ENCODE measurements at places on chromosomes 5 and 9.

GRCh38 chr5:28603869-28604268, 1565.5 kb upstream of the CDH9 start:
- DNase-seq: no peak

GRCh38 chr5:88873447-88873846, 9.5 kb downstream of the MEF2C start:
- DNase-seq: no peak

GRCh38 chr5:77770293-77771005, 5.7 kb downstream of the TBCA start:
- peak; percentile 76 for DNase-seq

GRCh38 chr5:177330991-177331842, 19.5 kb upstream of the MXD3 start:
- DNase-seq: no peak

DNA sequence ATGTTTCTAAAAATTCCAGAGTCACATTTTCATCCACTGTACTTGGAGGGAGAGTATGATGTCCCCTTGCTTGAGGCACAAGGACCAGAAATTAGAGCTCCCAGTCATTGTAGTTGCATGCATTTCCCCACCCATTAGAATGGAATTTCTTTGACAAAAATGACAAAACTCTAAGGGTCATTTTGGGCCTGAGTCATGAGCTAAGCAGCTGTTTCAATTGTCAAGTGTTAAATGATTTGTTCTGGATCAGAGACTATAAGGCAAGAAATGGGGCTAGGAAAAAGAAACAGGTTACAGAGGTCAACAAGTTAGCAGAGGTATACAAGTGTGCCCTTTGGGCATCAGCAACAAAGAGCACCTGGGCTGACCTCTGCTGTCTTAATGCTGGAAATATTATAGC, 131.2 kb upstream of the IQGAP2 start:
- DNase-seq: peak; percentile 64

GRCh38 chr9:37903647-37904444, at the start of gene SLC25A51:
TSS of gene SLC25A51 (minus strand) at chr9:37904127. CDS start at chr9:37888550, 15,577 bp downstream.
- peak; percentile 94 for DNase-seq
